ENCODE measurements at places on chromosomes 3 and 15.

- DNase-seq: no peak
Measured at GRCh38 chr15:82197733-82198594, 64.6 kb downstream of the EFL1 start.

- DNase-seq: no peak
Measured at GRCh38 chr3:88984256-88984655, 123.2 kb upstream of the EPHA3 start.

DNA sequence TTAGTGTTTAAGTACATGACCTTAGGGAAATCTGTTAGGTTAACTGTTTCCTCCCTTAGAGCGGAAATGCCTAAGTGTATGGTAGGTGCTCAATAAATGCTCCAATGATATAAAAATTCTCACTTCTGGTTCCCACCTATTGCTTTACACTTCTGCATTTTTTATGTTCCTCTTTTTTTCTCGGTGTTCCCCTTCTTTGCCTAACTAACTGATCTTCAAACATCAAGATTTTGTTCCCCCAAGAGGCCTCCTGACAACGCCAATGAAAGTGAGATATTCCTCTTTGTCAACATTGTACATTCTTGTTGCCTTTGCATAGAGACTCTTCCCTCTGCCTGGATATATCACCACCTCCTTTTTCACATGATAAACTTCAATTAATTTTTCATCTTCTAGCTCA lies 17.4 kb downstream of the SLC35A5 start:
- DNase-seq: no peak

GRCh38 chr3:53196575-53197407 lies 35.8 kb downstream of the PRKCD start:
- peak; percentile 31 for DNase-seq

- DNase-seq: no peak
Measured at GRCh38 chr15:38076786-38077185, 142.3 kb downstream of the TMCO5A start.

GRCh38 chr3:58074997-58075396 lies 66.8 kb downstream of the FLNB start:
- DNase-seq: no peak

- DNase-seq: peak; percentile 41
Measured at GRCh38 chr15:99976811-99977271, 243.6 kb upstream of the LYSMD4 start.

GRCh38 chr3:11619946-11620652 lies 23.6 kb downstream of the VGLL4 start:
- DNase-seq: no peak

DNA sequence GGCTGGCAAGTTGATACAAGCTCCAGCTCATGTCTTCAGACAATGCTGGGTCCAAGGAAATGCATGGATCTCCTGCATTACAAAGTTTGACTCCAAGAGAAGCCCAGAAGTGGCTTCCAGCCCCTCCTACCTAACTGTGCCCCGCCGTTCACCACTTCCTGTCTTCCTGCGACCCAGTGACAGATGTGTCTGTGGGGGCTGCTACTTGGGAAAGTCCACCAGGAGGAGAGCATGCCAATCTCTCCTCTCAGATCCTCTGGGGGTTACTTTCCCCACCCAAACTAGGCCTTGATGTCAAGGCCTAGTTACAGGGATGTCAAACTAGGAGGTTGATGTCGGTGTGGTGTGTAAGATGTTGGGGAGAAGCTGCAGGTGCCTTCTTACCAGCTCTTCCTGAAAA lies 133.6 kb upstream of the RASGRP1 start:
- no peak for DNase-seq

DNA sequence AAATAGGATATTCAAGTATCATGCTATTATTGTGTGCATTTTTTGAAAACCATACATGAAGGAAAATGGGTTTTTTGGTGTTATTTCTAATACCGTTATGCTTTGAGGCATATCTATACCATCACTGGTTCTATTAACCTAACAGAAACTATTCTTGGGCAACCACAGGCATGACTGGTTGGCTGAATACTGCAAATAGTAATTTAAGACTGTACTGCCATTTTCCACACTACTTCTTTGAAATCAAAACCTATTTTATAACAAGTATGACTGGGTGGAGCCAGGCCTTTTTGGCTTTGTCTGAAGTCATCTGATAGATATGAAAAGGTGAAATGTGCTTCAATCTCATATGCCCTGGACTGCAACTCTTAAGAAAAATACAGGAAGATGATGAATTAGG lies 115.1 kb downstream of the ULK4 start:
- DNase-seq: no peak

DNA sequence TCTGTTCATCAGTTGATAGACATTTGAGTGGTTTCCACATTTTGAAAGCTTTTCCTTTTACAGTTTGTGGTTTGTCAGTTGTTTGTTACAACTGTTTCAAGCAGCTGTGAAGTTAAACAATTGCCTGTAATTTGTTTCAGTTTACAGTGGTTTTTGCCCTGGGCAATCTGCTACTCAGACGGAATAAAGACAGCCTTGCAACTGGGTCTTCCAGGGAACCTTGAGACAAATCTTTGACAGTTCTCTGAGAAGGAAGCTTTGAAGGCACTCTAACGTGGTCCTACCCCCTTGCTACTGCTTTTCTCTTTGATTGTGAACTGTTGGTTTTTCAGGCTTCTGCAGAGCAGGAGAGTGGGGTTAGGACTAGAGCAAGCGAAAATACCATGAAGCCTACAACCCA lies 28.0 kb downstream of the LRRC28 start:
- DNase-seq: no peak

DNA sequence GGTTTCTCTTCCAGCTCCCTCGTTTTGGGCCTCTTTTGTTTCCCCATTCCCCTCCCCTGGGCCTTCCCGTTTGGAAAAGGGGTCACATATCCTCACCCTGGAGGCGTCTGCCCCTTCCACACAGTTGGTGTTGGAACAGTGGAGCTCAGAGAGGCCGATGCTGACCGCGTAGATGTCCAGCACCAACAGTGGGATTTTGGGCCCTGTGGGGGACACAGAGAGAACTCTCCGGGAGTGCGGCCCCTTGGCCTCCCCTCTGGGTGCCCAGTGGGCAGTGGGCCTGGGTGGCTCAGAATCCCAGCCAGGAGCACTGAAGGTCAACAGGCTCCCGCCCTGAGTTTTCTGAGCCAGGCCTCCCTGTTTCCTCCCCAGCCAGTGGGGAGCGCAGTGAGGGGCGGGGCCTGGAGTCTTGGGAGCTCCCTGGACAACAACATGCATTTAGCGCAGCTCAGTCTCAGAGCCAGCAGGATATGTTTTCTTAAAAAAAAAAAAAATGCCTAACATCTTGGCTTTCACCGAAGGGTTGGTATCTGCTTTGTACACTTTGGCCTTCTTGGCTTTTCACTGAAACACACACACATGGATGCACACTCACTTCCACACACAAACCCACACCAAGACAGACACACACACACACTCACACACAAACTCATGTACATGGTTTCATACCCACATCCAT lies 670 bp upstream of the ISLR start:
- DNase-seq: no peak

DNA sequence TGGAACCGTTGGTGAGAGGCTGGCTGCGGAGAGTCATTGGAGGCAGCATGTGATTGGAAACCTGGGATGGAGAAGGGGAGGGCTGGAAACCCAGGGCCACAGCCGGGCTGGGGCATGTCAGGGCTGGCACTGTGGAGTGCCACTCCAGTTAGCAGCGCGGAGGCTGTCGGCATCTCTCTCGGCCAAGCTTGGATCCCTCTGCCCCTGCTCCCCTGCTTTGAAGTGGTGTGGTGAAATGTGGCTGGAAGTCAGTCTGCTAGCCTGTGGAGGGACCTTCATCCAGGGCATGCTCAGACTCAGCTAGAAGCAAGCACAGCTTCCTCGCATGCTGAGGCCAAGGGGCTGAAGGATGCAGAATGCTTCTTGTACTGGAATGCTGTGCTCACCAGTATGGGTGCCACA lies 13.5 kb downstream of the SLCO3A1 start:
- DNase-seq: no peak

GRCh38 chr3:158491968-158492367 lies 79.0 kb upstream of the MLF1 start:
- DNase-seq: no peak

- DNase-seq: no peak
Measured at GRCh38 chr15:69504352-69505040, 51.9 kb downstream of the RPLP1 start.

GRCh38 chr3:78912687-78913086 lies 855.1 kb downstream of the ROBO1 start:
- DNase-seq: no peak

DNA sequence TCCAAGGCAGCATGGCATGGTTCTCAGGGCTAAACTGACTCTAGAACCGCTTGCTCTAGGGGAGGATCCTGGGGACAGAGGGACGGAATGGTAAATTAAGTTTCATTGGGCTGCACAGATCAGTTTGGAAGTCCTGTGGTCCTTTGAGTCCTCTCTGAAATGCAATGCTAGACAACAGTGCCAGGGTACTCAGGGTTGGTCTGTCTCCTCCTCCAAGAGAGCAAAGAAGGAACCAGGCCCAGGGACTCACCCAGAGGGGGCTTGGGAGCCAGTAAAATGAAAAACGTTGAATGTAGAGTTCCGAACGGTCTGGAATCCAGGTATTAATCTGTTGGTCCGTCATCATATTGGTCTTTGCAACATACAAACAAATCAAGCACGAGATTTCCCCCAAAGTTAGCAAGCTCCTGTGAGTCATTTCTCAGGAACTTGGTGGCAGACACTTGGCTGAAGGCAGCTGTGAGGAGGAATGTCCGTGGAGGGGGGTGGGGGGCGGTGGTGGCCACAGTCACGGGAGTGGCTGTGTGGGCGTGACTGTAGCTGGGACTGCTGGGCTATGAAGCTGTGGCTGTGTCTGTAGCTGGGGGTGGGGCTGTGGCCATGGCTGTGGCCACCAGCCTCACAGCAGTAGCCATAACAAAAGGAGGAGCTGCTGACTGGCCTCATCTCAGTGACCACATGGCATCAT lies 361.0 kb downstream of the SHQ1 start:
- peak; percentile 57 for DNase-seq

DNA sequence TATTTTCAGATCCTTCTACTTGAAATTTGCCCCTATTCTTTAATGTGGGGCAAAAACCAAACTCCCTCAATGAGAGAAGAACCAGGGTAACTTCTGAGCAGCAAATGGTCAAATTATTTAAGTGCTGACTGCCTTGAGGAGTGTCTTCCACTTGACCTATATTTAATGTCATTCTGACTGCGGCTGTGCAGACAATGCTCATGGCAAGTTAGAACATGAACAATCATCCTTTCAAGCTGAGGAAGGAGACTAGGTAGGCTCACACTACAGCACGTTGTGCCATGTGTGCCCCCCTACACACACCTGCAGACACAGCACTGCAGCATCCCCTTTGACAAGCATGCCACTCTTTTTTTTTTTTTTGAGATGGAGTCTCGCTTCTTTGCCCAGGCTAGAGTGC lies 98.2 kb downstream of the OSBPL10 start:
- no peak for DNase-seq

GRCh38 chr3:52190294-52191074 lies 7.5 kb upstream of the ALAS1 start:
- DNase-seq: no peak

DNA sequence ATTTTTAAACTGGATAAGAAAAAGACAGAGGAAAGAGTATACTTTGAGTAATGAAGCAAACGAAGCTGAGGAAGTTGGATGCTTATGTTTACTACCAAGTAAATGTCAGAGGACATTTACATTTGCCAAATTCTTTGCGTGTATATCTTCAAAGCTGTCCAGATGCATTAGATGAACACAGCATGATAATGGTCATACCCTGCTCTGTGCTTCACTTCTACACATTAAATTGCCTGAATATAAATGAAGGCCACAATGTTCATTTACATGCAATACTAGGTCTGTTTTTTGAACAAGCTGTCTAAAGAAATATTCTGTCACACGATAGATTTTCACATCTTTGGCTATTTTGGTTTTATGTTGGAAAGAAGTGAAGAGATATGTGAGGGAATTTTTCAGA lies 405.8 kb upstream of the ADAMTS9 start:
- DNase-seq: no peak

- no peak for DNase-seq
Measured at GRCh38 chr15:23760024-23760423, 72.9 kb upstream of the NDN start.
